Fibroblast of pulmonary artery (primary cell): ENCODE measurements at places on chromosomes 2 and 18.

DNA sequence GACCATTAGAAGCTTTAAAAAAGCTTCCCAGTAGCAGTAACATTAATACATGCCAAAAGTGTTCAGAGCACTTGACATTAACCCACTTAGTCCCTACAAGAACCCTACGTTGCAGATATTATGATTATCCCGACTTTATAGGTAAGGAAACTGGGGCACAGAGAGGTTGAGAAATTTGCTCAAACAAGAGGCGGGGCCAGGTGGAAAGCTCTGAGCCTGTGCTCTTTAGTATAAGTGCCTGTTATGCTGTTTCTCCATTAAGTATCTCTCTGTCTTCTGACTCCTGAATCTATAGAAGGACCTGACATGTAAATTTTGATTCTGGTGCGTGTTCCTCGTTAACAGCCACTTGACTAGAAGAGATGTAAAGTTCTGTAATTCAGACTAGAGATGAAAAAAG, 139.8 kb downstream of the RBMS1 start:
- no peak for DNase-seq

GRCh38 chr2:108199726-108200125, 40.0 kb upstream of the SULT1C3 start:
- no peak for DNase-seq

- no peak for DNase-seq
Observed at GRCh38 chr2:32773448-32773808, 145.6 kb downstream of the TTC27 start.

- no peak for DNase-seq
Observed at GRCh38 chr2:20313659-20314058, 37.0 kb downstream of the PUM2 start.

- no peak for DNase-seq
Observed at GRCh38 chr18:13422541-13423147, 204.1 kb downstream of the LDLRAD4 start.

- DNase-seq = no peak
Observed at GRCh38 chr18:6564950-6565814, 150.5 kb upstream of the L3MBTL4 start.
